Activated T-cell treated with anti-CD3 and anti-CD28 coated beads for 48 hours (primary cell): ENCODE measurements at places on chromosomes 5 and 9.

GRCh38 chr5:77773734-77774280, 2.3 kb downstream of the TBCA start:
- DNase-seq = no peak

DNA sequence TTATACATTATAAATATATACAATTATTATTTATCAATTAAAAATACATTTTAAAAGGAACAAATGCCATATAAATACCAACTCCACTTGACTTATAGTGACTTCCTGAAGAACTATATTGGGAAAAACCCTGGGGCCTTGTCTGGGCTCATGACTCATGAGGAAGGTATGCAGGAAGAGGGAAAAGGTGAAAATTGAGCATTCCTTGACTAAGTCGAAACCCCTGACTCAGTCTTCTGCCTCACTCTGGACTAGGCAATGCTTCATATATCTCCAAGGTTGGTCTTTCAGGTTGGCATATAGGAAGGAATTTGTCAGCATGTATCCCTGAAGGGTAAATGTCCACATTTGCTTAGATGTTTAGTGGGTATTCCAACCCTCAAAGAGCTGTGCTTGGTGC, 78.5 kb downstream of the SH3TC2 start:
- no peak for DNase-seq

DNA sequence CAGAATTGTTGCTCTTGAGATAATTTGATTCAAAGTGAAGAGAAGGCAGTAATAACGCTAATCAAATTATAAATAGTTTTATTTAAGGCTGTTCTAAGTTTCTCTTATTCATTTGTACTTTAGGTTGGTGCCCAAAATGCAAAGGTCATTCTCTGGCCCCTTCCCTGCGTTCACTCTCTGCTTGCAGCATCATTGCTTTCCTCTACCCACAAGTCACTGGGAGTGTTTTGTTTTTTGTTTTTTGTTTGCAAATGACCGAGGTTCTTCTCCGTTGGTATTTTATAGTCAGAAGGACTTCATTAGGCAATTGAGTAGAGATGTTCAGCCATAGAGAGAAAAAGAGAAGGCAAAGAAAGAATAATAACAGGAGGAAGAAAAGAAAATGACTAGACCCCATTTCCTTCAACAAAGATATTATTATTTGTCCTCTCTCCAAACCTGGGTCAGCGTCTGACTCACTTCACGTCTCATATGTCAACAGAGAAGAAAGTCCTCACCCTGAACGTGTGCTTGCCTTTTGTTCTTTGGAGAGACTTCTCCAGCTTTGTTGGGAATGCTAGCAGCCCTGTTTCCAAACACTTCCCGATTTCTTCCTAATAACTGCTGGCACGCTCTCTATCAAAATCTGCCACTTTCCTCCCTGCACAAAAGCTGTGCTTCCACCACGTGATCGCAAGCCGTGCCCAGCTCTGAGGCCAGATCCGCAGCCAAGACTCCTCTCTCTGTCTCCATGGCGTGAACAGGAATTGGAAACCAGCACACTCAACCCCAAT, 119.8 kb downstream of the EBF1 start:
- no peak for DNase-seq

DNA sequence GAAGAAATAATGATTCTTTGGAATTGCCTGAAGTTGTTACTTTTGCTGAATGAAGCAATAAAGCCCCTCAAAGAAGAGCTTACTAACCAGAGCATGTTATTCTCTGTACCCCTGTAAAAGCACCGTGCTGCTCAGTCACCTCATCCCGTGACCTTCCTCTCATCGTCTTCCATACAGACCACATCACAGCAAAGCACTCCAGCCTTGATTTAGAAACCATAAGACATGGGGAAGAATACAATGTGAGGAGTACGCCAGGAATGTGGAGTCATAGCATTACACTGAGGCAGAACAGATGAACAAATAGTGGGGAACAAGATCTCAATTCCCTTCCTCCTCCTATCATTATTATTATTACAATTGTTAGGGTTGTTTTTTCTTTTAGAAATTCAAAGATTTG, 49.1 kb downstream of the ERAP1 start:
- no peak for DNase-seq

- DNase-seq = no peak
These were observed 1.5 kb downstream of the FAM78A start for GRCh38 chr9:131274674-131275331.

DNA sequence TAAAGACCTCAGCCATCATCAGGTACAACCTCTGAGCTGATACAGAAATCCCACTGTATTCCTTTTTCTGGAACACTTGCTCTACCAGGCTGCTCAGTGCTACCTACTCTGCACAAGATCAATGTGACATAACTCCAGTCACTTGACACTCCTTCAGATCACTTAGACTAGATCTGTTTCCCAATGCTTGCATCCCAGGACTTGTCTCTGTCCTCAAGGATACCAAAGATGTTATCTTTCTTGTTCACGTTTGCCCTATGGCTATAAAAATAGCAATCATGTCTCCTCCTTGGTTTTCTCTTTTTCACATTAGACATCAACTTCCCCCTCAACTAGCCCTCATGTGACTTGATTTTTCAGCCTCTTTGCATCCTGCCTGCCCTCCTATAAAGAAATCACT, 188.1 kb upstream of the PTGER4 start:
- DNase-seq = no peak
